Fibroblast of lung (primary cell): ENCODE measurements at places on chromosomes 4 and X. TPM values are rescaled to one million over a fixed set of nuclear protein-coding genes. Genes with fewer than 3 reads are reported as not detected.

The DGAT2L6 gene
- not detected in 2 replicates for total RNA-seq

The CORIN gene
- total RNA-seq: under 0.01 and 1.5 TPM in 2 replicates

The ZNF630 gene
- 2.1 and 4.3 TPM in 2 replicates for total RNA-seq

The CT45A3 gene
- total RNA-seq: not detected in 2 replicates
